GM19239 (cell line): ENCODE measurements at places on chromosomes 3 and 15.

- DNase-seq = no peak
Observed at GRCh38 chr3:141941093-141941492, 64.7 kb downstream of the ATP1B3 start.

DNA sequence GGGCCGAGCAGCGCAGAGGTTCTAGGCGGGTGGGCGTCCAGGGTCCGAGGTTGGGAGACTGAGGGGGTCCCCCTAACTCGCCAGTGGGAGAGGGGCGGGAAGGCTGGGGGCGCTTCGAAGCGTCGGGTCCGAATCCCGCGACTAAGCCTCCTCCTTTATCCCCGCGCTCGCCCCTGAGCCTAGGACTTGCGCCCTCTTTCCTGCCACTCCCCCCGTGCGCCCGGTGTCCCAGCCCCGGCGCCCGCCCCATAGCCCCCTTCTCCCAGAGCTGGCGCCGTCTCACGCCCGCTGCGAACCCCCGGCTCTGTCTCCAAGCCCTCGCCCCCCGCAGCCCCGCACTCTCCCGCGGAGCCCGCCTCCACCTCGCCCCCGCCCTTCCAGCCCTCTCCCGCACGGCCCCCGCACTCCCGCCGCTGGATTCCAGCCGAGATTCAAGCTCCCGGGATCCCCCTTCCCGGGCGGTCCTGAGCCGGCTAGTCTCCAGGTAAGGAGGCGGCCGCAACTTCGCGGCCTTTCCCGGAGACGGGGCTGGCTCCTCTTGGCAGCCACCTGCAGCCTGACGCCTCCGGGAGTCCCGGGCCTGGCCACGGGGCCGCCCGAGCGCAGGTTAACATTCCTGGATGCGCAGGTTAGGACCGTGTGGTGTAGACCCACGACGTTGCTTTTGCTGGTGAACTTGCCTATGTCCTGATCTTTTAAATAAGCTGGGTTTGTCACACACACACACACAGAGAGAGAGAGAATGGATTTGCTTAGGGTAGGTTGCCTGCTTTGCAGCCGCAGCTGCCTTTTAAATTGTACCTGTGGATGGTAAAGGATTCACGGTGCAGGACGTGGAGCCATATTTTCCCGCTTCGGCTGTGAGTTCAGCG lies 563 bp downstream of the PXYLP1 start:
- DNase-seq = no peak

DNA sequence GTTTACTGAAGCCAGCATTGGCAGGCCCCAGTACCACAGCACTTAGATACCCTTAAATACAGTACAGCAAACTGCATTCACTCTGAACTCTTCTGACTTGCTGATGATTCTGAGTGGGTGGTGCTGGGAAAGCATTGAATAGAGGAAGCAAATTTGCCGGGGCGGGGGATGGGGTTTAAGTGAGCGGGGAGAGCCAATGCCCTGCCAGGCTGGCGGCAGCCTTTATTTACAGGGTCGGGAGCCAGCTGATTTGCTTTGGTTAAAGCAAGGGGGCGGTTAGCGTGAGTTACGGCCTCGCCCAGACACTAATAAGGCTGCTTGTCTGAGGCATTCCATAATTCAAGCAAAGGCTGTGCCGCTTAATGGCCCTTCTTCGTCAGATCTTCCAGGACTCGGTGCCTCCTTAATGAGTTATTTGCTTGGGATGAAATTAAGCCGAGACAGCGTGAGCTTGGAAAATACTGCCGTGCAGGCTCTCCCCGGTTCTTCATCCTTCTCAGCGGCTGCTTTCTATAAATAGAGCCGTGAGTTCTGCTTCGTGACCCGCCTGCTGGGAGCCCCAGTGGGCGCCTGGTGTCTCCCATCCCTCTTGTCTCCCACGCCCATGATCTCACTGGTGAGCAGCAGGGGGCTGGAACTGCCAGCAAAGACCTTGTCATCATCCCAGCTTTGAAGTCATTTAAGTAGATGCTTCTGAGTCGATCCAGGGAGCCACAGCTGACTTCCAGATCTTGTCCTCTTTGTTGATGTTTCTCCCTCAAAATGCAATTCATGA lies 25.8 kb downstream of the SPSB4 start:
- no peak for DNase-seq

- no peak for DNase-seq
Observed at GRCh38 chr3:171789759-171790505, 20.4 kb downstream of the PLD1 start.

DNA sequence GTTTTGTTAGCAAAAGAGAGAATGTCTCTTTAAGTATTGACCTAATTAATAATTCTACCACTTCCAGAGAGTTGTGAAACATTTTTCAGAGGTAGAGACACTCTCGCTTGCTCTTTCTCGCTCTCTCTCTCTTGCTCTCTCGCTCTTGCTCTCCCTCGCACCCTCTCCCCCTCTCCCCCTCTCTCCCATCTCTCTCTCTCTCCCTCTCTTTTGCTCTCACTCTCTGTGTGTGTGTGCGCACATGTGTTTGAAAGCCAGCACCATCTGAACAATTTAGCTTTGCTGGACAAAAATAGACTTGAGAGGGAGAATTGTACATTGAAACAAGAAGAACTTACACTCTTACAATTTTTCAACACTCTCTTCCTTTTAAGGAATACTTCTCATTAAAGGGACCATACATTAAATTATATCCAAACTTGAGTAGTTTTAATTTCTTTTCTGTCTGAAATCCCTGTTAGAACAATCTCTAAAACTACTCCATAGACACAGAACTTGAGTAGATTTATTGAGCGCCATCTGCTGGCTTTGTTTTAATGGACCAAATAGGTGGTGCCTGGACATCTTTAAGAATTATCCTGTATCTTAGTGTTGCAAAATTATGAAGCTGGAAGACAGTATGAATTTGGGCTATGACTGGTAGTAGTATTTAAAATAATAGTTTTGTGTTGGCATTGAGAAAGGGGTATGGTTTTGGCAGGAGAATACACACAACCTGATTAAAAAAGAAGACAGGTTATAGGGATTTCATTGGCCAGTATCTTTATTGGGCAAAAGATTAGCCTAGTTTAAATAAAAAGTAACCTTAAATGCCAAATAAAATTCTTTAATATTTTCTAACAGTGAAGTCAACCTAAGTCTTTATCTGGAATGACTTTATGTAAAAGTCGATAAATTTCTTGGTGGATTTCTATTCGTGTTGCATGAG lies 124.6 kb downstream of the AKAP13 start:
- peak; percentile 14 for DNase-seq

DNA sequence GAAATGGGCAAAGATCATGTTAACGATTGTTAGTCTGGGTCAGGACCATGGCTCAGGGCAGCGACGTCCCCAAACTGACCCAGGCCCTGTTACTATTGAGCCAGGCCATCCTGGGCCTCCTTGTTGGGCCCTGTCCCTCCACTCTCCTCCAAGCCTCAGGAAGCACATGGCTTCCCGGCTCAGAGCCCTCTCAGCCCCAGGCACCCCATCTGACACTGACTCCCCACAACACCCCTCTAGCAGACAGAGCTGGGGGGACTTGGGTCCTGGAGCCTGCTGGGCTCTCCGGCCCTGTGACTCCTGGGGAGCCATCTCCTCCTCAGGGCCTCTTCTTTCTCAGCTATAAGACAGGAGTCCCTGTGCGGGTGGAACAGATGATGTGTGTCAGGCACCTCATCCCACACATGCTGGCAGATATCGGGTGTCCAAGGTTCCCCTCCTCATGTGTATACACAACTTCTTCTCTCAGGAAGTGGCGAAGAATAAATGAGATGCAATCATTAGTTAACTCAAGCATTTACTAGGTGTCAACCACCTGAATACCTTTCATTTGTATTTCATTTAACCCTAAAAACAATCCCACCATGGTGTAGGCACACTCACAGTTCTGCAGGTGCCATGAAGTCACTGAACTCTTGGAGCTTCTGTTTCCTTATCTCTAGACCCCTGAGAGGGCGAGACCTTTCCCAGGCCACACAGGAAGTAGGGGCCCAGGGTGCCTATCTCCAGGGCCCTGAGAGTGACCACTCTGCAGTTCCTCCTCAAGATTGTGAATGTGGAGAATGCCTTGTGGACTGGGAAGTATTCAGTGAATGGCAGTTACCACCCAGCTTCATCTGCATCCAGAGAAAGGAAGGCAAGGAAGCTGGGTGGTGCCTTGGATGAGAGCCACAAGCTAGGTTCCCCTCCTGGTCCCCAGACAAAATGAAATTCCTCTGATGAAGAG lies 282.5 kb upstream of the TLE3 start:
- no peak for DNase-seq

- no peak for DNase-seq
Observed at GRCh38 chr15:22973286-22973685, 6.9 kb downstream of the CYFIP1 start.

- DNase-seq = no peak
Observed at GRCh38 chr15:45810201-45810600, 175.4 kb downstream of the SQOR start.

GRCh38 chr15:63350178-63350621 lies 31.4 kb downstream of the CA12 start:
- no peak for DNase-seq

DNA sequence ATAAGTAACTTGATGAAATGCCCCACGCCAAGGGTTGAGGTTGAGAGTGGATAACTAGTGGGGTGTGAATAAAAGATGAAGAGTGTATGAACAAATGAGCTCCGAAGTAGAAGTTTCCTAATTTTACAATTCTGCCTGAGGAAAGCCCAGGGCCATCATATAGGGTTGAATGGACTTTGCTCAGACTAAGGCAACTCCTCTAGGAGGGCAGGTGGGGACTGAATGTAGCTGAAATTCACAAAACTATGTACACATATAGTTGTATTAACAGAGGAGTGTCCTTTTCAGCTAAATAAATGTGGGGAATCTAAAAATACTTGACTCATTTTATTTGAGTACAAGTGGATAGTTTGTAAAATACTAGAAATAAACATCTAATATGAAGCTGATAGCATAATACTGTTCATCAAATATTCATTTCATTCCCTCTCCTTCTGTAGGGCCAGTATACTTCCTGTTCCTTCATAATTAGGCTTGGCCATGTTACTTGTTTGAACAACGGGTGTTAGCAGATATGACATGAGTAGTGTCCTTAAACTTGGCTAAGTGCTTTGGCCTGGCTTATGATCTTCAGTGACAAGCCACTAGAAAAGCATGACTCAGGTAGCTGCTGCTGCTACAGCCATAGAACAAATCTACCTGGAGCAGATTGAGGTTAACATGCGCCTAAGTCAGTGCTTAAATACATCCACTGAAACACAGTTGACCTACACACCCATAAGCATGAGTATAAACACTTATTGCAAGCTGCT lies 26.5 kb downstream of the PLSCR1 start:
- no peak for DNase-seq

DNA sequence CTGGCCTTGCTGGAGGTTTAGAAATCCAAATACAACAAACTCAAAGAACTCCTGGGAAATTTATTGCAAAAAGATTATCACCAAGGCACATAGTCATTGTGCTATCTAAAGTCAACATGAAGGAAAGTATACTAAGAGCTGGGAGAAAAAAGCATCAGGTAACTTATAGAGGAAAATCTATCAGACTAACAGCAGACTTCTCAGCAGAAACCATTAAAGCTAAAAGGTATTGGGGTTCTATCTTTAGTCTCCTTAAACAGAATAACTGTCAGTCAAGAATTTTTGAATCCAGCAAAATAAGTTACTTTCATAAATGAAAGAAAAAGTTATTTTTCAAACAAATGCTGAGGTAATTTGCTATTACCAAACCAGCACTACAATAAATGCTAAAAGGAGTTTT lies 8.0 kb downstream of the OR5K3 start:
- no peak for DNase-seq

DNA sequence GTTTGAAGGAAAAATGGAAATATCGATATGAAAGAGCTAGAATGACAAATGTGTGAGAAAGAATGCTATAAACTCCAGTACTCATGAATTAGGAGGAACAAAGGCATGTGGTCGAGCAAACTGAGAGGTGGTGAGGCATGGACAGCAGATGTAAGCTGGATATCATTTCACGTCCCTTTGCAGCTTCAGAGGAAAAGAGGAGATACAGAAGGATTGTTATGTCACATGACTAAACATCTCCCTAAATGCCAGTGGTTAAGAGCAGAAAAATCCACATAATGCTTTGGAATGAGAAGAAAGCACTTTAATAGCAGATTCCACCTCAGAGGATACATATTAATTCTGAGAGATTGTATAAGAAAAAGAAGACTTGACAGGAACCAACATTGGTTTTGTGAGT lies 248.7 kb downstream of the ZIC4 start:
- DNase-seq = no peak

GRCh38 chr3:124826703-124827102 lies 60.5 kb downstream of the ITGB5 start:
- DNase-seq = no peak

DNA sequence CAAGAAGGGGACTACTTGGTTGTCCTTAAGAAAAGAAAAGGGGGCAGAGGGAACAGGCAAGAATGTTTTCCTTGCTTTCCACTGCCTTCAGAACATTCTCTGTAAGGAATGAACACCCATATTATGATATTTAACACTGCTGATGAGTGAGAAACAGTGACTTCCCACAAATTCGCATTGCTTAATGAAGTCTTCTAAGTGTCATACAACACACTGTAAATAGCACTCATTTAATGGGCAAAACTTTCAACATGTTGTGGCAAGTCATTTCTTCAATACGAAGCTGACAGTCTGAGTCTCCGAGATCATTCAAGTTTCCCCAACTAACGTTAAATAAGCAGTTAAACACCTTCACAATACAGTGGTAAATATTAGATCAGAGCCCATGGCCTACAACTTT lies 464.4 kb downstream of the SHQ1 start:
- no peak for DNase-seq

- no peak for DNase-seq
Observed at GRCh38 chr15:95278532-95279245, 1047.3 kb downstream of the MCTP2 start.

- no peak for DNase-seq
Observed at GRCh38 chr3:130906374-130906995, 12.6 kb downstream of the ATP2C1 start.

GRCh38 chr3:11055496-11055895 lies 62.9 kb downstream of the SLC6A1 start:
- no peak for DNase-seq

DNA sequence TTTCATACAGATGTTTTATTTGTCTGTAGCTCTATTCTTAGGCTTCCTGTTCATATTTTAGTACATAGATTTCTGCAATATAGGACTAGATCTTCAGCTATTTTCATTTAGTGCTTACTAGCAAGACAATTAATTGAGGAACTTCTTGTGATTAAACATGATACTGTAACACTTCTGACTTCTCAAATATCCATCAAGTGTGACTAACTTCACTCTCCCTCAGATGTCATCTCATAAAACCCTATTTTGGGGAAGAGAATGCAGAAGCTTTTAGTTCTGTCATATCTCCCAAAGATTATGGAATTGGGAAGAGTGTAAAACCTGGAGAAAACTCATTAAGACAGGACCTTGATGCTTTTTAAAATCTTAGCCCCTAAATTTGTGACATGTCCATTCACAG lies 28.6 kb upstream of the GOLIM4 start:
- DNase-seq = no peak

DNA sequence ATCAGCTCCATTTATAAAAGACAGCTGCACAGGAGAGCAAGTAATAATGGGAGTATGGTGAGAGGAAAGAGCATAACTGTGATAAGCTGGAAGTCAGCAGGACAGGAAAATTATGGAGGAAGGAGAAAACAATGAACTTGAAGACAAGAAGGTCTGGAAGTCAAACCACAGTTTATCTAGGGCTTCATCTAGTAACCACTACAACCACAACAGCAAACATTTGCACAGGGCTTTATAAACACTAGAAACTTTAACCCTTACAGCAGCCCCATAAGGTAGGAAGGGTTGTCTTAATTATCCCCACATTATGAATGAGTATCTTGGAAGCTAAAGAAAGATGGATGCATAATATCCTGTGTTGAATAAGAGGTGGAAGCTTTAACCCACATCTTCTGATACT lies 820.8 kb downstream of the IGSF11 start:
- DNase-seq = no peak
